ENCODE measurements at places on chromosomes 1 and 21. TPM values are rescaled to one million over a fixed set of nuclear protein-coding genes. Genes with fewer than 3 reads are reported as not detected.
A peak's percentile ranks its signal among the peaks of the same experiment; 100 is the strongest.

CA14 gene
- 1.0 TPM for total RNA-seq

DNA sequence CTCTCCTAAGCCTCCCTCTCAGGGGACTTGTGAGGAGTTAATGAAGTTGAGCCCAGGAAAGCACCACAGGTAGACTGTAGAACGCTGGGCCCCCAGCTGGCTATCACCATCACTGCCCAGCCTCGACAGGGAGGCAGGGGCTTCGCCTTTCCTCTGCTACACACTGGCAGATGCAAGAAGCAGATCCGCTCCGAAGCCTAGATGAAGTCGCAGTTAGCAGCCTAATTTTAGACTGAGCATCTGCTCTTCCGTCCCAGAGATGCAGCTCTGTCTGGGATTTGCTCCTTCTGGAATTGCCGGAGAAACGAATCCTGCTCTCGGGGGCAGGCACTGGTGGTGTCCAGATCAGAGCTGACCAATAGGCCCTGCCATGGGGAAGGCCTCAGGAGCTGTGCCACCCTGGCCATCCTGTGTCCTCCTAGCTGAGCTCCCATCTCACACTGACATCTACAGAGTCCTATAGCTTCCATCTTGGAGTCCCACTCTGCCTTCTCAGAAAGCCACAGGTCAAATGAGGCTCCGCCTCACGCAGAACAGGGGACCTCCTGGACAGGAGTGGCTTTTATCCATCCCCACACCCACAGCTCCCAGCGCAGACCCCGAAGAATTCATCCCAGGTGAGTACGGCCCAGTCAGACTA is 186.8 kb upstream of the EDN2 start:
- peaks cover 26% of the 10 kb centered on the region for H3K27me3 ChIP-seq
- DNase-seq, result no peak
- peaks cover 72% of the 10 kb centered on the region for H3K4me1 ChIP-seq
- H3K27ac ChIP-seq, result peak overlapping the region; percentile 40

TRPM2 gene
- total RNA-seq, result not detected

DNA sequence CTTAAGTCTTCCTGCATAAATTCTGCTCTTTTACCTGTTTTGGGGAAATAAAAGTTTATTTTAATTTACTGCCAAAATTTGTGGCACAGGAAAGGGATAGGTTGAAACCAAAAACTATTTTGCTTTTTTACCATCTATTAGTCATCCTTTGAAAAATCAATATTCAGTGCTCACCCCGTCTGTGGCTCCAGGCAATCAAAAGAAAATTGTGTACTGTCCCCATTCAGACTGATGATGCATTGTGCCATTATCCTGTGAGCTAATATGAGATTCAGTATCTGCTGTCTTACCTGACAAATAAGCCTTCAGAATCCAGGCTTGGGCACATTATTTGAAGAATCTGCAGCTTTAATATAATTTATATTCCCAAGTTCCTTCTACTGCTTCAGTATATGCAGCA is 650.7 kb downstream of the KIF26B start:
- no peak for DNase-seq
- H3K36me3 ChIP-seq, result no peaks in the 10 kb centered on the region
- H3K4me1 ChIP-seq, result no peaks in the 10 kb centered on the region
- H3K27ac ChIP-seq, result no peak overlapping the region
- H3K27me3 ChIP-seq, result no peaks in the 10 kb centered on the region

- H3K36me3 ChIP-seq, result no peaks in the 10 kb centered on the region
- DNase-seq, result no peak
- H3K27ac ChIP-seq, result no peak overlapping the region
- H3K4me3 ChIP-seq, result no peak overlapping the region
- no peaks in the 10 kb centered on the region for H3K27me3 ChIP-seq
Observed at GRCh38 chr1:28144203-28145135, 32.0 kb downstream of the PTAFR start.

DNA sequence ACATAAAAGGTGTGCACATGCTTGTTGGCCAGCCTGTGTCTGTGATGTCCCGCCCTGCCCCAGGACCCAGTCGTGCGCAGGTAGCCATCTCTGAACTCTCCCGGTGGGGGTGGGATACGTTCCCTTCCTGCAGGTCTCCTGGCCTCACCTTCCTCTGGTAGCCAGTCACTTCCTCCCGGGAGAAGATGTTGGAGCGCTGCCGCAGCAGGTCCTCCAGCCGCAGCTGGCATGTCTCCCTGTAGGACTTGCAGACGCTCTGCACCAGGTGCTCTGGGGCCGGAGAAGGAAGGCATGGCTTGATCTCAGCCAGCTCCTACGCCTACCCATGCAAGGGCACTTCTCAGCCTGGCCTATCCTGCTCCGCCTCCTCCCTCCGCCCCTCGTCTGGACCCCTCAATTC is 9.2 kb upstream of the LINGO4 start:
- H3K27me3 ChIP-seq, result peaks cover 47% of the 10 kb centered on the region
- no peak overlapping the region for H3K4me3 ChIP-seq
- H3K36me3 ChIP-seq, result no peaks in the 10 kb centered on the region
- no peak for DNase-seq

LEMD1 gene
- total RNA-seq, result 17.2 TPM

DNA sequence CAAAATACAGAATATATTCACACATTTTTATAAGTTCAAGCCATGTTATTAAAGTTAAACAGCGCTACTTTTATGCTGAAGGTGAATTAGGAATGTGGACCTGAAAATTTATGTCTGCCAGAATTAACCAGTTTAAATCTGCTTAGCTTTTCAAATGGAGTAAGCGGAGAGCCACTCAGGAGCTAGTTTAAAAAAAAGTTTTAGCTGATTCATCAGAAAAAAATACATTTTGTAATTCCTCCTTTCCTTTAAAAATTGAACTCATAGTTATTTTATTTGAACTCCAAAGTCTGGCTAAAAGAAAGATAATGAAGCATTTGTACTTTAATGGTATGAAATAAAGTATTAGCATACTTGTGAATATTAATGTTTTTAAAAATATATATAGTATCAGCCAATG is 21.2 kb downstream of the C21orf91 start:
- no peaks in the 10 kb centered on the region for H3K36me3 ChIP-seq
- DNase-seq, result no peak
- H3K4me3 ChIP-seq, result no peak overlapping the region
- no peaks in the 10 kb centered on the region for H3K4me1 ChIP-seq
- no peak overlapping the region for H3K27ac ChIP-seq
- H3K27me3 ChIP-seq, result no peaks in the 10 kb centered on the region

DNA sequence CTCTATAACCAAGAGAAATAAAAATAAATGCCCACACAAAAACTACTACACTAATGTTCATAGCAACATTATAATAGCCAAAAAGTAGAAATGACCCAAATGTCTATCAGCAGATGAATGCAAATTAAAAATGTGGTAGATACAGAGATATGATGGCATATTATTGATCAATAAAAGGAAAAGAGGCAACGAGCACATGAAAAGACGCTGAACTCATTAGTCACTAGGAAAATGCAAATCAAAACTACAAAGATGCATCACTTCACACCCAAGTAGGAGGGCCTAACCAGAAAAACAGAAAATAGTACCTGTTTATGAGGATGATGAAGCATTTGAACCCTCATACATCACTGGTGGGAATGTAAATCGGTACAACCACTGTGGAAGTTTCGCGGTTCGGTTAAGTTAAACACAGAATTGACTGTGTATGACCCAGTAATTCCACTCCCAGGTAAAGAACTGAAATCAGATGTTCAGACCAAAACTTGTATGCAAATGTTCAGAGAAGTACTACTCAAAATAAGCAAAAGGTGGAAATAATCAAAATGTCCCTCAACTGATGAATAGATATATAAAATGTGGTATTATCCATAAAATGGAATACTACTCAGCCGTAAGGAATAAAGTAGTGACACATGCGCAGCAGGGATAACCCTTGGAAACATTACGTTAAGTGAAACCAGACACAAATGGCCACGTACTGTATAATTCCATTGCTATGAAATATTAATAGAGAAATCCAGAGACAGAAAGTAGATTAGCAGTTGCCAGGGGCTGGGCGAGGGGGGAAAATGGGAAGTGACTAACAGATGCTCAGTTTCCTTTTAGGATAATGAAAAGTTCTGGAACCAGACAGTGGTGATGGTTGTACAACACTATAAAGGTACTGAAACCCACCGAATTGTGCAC is 3.1 kb downstream of the USP48 start:
- H3K27me3 ChIP-seq, result no peaks in the 10 kb centered on the region
- H3K27ac ChIP-seq, result peak overlapping the region; percentile 18
- H3K4me1 ChIP-seq, result peaks cover 16% of the 10 kb centered on the region
- peaks cover 51% of the 10 kb centered on the region for H3K36me3 ChIP-seq
- H3K4me3 ChIP-seq, result peak overlapping the region; percentile 60

DNA sequence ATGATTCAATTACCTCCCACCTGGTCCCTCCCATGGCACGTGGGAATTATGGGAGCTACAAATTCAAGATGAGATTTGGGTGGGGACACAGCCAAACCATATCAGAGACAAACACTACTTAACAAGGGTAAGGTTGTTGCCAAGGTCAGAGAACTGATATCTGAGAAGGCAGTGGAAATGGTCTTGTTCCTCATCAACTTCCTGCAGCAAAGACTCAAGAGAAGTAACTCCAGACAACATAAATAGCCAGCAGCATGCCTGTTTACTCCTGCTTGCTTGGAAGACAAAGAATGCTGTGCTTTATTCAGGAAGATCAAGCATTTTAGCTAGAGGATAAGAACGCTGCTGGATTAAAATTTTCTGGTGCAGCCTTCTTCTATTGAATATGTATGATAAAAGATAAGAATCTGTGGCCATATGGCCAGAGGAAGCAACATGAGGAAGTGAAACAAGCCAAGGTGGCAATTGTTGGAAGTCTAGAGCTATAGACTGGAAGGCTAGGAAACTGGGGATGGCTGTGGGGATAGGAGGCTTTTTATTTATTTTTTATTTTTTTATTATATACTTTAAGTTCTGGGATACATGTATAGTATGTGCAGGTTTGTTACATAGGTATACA is 36.4 kb downstream of the DDAH1 start:
- no peak for DNase-seq
- H3K27me3 ChIP-seq, result no peaks in the 10 kb centered on the region
- no peak overlapping the region for H3K4me3 ChIP-seq
- no peak overlapping the region for H3K27ac ChIP-seq

DNA sequence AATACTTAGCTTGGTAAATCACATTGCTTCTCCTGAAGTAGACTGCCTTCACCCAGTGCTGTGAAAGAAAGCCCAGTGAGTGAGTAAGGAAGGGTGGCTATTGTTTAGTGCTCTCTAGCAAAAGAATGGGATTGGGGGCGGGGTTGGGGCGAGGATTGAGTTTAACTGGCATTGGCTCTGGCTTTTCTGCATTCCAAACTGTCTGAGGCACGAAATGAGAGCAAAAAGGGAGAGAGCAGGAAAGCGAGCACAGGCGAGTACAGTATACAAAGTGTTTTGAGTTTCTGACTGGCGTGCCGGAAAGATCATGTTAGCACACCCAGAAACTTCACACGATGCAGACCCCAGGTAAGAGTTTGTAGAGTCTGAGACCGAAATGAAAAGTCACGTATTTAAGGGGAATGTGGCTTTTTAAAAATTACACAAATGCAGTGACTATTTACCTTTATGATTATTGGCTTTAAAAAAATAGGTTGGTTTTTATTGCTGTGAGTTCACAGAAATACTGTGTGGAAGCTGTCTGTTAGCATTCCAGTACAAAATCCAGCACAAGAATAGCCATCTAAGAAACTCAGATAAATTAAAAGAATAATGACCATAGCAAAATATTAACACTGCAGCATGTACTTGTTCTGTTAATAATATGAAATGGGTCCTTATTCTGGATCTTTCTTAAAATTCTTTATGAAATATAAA is 155.4 kb downstream of the CLEC20A start:
- H3K4me1 ChIP-seq, result peaks cover 45% of the 10 kb centered on the region
- H3K4me3 ChIP-seq, result peak overlapping the region; percentile 73
- peak; percentile 90 for DNase-seq
- no peaks in the 10 kb centered on the region for H3K27me3 ChIP-seq
- H3K36me3 ChIP-seq, result peaks cover 3% of the 10 kb centered on the region

DNA sequence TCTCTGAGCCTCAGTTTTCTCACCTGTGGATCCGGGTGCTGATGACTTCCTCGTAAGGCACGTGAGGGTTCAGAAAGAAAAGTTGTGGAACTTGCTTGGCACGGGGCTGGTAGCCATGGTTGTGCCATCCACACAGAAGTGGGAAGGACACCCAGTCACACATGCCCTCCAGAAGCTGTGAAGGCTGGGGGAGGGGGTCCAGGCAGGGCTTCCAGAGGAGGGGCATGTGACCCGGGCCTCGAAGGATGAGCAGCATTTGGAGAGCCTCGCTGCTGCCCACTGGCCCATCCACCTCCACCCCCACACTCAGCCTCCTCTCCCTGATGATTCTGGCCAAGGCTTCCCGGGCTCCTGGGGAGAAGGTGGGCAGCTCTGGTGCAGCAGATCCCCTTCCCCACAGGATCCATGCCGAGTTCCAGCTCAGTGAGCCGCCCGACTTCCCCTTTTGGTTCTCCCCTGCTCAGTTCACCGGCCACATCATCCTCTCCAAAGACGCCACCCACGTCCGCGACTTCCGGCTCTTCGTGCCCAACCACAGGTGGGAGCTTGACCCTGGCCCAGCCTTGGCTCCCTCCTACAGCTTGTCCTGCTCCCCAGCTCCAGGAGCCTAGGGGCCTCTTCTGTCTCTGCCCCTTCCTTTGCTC is 9.4 kb downstream of the SELENON start:
- no peak overlapping the region for H3K27ac ChIP-seq
- H3K4me3 ChIP-seq, result no peak overlapping the region
- no peaks in the 10 kb centered on the region for H3K4me1 ChIP-seq

DNA sequence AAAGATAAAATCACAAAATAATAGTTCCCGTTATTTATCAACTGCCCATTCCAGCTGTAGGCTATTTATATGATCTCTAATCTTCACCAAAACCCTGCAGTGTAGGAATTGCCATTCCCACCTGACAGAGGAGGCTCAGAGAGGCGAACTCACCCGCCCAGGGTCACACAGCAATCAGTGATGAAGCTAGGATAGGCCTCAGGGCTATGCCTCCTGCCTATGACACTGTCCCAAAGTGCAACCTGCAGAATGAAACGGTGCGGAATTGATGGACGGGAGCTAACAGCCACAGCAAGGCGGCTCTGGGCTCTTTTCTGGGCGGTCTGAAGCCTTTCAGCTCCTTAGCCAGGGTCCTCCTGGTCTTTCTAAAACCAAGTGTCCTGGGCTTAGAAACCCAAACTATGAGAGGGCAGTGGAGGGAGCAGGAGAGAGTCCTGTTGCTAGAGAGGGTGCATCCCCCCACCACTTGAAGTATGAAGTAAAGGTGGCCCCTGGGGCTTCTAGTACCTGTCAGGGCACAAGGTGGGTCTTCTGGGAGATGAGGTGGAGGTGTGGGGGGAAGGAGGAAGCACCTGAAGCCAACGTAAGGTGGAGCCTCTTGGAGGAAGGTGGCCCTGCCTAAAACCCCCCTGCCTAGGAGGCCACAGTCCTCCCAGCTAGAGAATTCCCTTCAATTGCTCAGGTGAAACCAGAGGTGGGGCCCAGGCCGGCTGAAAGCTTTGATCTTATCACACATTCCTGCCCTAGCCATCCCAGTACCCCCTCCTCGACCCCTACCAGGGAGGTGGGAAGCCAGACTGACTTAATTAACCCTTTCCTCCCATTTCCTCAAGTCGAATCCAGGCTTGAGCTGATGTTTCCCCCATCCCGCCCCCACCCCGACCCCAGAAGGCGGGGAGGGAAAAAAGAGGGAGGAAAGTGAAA is 14.8 kb downstream of the HSPG2 start:
- peaks cover 51% of the 10 kb centered on the region for H3K4me1 ChIP-seq
- no peaks in the 10 kb centered on the region for H3K27me3 ChIP-seq
- H3K27ac ChIP-seq, result no peak overlapping the region
- no peak overlapping the region for H3K4me3 ChIP-seq

GRCh38 chr1:232875536-232875935 is 70.3 kb downstream of the MAP10 start:
- DNase-seq, result no peak
- no peaks in the 10 kb centered on the region for H3K36me3 ChIP-seq
- H3K4me3 ChIP-seq, result no peak overlapping the region

Data from Calu3 (cell line).